ENCODE measurements at places on chromosomes 16 and 17.

- no peak for DNase-seq
Observed at GRCh38 chr17:39809221-39809620, 54.9 kb downstream of the IKZF3 start.

GRCh38 chr17:29358416-29358815 is 31.7 kb upstream of the TAOK1 start:
- no peak for DNase-seq

DNA sequence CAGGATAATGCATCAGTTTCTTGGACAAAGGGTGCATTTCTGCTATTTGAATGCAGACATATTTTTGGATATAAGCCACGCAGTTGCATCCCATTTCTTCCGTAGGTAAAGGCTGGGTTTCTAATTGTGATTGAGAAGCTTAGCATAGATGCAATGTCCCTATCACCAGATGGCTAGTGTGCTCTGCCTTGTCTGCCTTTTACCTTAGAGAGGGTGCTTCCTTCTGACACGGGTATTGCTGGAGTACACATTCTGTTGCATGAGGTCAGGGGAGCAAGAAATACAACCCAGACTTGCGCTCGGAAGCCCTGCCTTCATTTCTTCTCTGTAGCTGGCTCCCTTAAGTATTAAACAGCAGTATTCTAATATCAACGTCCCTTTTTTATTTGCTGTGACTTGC is 337.4 kb downstream of the WWOX start:
- no peak for DNase-seq

- no peak for DNase-seq
Observed at GRCh38 chr17:39660397-39661385, 4.5 kb upstream of the TCAP start.

GRCh38 chr17:47785538-47786123 is 36.0 kb downstream of the OSBPL7 start:
- no peak for DNase-seq

DNA sequence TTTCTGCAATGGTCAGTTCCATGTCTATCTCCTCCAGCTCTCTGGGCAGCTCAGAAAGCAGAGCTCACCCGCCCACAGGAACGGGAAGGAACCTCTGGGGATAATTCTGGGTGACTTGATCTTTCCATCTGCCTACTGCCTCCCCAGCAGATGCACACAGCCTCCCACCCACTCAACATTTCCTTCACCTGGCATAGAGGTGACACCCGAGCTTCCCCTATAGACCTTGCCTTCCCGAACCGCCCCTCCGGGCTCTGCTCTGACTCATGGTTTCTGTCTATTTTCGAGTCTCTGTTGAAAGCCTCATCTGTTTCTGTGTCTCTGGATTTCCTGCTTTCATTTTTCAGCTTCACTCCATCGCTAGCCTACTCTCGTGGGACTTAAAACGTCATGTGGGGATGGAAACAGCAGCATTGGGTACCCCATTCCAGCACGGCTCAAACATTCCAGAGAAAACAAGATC is 11.4 kb downstream of the GGA3 start:
- peak; percentile 74 for DNase-seq

DNA sequence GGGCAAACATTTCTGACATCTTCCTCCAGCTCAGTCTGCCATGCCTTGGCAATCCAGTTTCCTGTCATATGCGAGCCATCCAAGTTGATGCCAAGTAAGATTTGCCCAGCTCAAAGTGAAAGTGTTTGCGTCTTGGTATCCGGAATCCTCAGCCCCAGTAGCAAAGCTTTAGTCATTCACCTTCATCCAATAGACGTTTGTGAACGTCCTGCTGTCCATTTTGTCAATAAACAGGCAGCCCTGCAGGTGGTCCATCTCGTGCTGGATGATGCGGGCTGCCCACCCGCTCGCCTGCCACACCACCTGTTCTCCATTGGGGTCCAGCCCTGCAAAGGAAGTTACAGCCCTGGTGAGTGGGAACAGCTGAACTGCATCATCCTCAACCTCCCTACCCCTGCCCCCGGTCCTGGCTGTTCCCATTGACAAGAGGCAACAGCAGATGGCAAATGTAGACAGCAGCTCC is 1.5 kb downstream of the PDF start:
- DNase-seq = no peak

GRCh38 chr17:31593806-31594205 is 202.3 kb downstream of the RAB11FIP4 start:
- DNase-seq = no peak

DNA sequence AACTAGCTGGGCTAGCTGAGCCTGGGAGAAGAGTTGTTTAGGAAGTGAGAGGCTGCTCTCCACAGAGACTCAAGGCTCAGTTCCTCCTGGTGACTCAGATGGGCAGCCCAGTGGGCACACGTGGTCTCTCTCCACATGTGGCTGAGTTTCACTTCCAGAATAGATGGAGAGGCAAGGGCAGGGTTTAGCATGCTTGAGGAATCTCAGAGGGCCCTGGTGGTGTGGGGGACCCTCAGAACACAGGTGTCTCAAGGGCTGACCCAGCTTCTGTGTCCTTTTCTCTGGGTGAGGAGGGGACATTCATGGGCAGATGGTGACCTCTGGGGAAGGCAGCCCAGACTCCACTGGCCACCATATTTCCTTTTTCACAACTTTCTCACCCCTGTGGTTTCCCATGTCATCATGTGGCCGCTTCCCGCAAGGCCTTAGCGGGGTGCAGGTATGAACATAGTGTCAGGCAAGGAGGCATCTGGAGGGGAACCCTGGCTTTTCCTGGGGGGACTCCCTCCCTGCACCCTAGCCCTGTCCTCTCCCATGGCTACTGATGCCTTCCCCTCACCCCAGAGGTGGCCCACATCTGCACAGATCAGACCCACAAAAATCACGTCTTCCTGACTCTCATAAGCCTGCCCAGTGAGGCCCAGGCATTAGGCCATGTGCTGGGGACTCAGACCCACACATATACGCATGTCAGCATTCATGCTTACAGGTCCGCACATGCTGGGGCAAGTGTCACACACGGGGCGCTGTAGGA is 3.3 kb downstream of the GRN start:
- no peak for DNase-seq

- no peak for DNase-seq
Observed at GRCh38 chr17:42163113-42163512, 8.3 kb upstream of the RAB5C start.

GRCh38 chr16:29662729-29663015 is 375 bp upstream of the SPN start:
- peak; percentile 25 for DNase-seq

- DNase-seq = no peak
Observed at GRCh38 chr16:10776280-10776679, 32.6 kb downstream of the NUBP1 start.

DNA sequence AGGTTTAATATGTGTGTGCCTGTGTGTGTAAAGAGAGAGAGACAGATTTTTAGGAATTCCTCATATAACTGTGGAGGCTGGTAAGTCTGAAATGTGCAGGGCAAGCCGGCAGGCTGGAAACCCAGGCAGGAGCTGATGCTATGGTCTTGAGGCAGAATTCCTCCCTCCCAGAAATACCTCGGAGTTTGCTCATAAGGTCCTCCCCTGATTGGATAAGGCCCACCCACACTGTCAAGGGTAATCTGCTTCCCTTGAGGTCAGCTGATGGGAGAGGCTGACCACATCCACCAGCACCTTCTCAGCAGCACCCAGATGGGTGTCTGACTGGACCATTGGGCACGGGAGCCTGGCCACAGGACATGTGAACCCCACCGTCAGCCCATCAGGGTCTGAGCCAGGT is 42.4 kb downstream of the C16orf95 start:
- DNase-seq = no peak

DNA sequence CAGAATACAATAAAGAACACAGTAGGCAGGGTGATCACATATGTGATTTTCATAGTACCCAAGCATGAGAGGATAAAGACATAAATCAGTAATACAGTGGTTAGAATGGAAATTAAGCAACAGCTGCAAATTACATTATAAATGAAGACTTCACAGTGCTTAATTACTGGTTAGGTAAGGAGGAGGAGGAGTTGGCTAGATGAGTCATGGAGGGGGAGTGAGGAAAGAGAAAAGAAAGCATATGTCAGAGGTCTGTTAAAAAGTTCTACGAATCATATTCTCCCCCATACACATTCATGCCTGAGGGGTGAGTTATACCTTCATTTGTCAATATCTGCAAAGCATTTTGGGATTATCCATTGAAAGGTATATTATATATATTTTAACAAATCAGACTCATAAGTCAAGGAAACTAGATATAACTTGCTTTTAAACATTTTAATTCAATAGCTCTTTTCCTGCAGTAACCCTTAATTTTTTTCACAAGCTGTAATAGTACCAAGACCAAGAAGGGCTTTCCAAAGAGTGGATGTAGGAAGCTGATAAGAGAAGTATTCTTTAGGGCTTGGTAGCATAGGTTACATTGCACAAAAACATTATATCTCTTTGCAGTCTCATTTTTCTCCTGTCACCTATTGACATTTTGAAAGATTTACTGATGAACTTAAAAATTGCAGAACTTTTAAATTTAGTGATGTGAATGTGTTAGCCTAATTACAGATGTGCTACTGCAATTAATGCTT is 99.3 kb downstream of the STXBP4 start:
- DNase-seq = no peak

DNA sequence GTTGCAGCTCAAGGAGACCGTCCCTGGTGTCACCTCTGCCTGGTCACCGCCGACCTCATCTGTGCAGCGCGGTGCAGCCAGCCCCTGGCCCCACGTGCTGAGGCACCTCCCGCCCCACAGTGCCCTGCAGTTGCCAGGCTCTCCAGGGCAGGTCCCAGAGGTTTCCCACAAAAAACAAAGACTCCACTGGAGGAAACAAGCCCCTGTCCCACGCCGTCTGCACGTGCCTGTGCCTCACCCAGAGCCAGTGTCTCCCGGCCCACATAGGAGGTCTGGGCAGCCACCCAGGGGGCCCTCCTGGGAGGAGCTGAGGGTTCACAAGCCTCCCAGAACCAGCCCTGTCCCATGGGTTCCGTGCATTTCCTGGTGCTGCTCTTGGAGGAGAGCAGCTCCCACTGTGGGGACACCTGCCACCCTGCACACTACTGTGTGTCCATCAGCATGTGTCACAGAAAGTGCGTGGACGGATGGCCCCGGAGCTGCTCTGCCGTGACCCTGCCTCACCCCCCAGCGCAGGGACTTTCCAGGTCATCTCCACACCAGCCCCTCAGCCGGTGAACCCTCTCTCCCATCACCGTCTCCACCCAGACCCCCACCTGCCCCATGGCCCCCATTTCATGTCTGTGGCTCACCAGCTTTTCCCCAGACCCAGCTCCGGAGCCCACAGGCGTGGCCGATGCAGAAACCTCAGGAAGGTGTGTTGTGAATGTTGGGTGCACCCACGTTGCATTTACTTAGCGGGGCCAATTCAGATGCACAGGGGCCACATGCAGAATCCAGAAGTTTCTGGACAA is 17.0 kb upstream of the CDH15 start:
- DNase-seq = no peak

All from activated T-helper 9 cell treated with anti-CD3 and anti-CD28 coated beads, Interleukin-2, amount 50 U/mL, for 16 hours (primary cell).